Stimulated activated CD8-positive, alpha-beta memory T cell treated with anti-CD3 and anti-CD28 coated beads, Interleukin-15, amount 100 ng/mL, for 4 hours (primary cell): ENCODE measurements at places on chromosomes 2 and 18.

DNA sequence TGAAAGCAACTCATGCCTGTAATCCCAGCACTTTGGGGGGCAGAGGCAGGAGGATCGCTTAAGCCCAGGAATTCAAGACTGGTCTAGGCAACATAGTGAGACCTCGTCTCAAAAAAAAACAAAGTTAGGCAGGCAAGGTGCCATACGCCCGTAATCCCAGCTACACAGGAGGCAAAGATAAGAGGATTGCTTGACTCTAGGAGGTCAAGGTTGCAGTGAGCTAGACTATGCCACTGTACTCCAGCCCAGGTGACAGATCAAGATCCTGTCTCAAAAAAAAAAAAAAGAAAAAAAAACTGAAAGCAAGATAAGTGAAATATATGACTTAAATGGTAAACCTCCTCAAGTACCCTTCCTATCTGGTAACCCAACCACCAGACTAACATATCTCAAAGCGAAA is 59.8 kb downstream of the USP34 start:
- DNase-seq = no peak

DNA sequence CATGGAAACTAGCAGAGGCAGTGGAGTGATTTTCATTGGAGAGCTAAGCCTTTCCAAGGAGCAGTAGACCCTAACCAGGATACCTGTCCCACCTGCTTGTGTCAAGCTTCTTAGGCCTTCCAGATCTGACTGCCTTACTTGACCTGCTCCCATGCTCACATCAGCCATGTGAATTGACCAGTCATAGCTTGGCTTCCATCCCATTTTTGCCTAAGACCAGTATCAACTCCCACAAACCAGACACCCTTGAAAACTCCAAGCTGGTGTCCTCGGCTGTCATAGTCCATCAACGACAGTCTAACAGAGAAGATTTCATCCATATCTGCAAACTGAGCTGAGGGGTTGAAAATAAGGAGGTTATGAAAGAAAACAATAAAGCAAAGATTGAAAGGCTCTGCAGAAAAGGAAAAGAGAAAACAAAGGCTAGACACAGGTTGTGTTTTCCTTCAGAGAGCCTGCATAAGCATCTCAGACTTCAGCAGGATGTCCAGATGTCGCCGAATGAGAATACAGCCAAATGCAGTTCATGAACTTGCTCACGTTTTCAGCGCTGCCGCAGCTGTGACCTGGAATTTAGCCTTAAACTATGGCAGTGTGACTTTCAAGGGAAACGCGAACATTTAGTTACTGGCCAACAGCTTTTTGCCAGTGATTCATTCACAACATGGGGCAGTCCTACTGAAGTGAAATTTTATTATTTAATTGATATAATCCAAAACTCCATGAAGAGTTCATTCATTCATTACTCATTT is 868.1 kb upstream of the ID2 start:
- DNase-seq = no peak

GRCh38 chr2:44801841-44802776 is 139.4 kb upstream of the SIX3 start:
- DNase-seq = no peak

- no peak for DNase-seq
These were observed 12.3 kb upstream of the AGXT start for GRCh38 chr2:240856151-240856980.

GRCh38 chr18:76667603-76668002 is 154.8 kb upstream of the ZNF236 start:
- DNase-seq = no peak

GRCh38 chr18:23301972-23302371 is 151.1 kb upstream of the RIOK3 start:
- no peak for DNase-seq

GRCh38 chr2:84631047-84631446 is 114.7 kb downstream of the DNAH6 start:
- DNase-seq = no peak

DNA sequence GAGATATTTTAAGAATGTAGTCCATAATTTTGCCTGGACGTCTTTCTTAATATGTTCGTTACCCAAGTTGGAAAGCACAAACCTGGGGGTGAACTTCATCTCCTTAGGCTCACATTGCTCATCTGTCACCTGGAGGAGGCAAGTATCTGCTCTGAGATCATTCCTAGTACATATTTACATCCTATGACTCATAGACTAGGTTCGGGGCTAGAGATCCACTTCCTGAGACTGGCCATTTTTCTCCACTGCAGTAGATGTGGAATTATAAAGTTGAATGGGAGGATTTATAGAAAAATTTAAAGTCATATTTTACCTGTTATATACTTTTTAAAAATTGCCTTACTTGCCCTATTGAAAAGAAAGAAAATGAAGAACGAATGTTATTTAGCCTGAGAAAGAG is 77.5 kb upstream of the PROKR1 start:
- no peak for DNase-seq

DNA sequence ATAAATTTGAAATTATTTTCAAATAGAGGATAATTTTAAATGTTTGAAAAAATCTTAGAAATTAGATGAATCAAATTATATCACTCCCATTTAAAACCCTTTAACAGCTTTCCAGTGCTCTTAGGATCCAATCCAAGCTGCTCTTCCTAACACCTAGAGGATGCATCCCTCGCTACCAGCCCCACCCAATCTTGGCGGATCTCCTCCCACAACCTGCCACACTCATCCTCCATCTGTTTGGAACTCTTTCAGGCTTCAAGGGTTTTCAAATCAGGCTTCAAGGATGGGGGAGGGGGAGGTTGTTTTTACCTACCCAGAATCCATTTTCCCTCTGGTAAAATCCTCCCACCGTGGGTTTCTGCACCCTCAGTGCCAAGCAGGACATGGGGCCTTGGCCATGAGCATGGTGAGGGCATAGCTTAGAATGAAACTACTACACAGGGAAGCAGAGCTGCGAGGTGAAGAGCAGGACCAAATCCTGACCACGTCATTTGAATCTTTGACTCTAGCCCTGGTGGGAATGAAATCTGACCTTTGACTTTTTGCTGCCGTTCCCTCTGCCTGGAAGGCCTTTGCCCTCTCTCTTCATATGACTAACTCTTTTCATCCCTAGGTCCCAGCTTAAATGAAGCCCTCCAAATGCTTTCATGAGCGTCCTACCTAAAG is 113.0 kb upstream of the MAPRE2 start:
- DNase-seq = no peak

DNA sequence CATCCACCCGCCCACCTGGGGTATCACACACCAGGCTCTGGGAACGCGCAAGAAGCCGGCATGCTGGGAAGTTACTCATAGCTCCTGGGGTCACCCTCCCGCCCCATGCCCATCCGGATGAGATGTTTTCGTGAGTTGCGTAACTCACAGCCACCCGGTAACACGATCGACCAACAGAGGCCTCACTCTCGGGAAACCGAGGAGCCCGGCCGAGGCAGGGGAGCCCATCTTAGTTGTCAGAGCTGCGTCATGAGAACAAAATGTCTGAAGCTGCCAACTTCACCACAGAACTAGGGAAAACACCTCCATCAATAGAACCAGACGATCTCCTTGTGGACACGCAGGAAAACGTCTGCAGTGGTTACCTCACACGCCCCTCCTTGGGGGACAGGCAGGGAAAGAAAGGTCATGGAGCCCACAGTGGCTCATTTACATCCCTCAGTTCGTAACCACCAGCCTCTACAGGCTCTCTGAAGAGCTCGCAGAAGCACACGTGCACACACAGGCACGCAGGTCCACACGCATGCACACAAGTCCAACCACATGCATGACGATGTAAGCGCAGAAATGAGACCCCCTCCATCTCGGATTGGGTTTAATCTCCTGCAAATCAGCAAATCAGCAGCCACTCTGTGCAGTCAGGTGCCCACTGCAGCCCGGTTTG is 26.2 kb downstream of the ADI1 start:
- DNase-seq = no peak

DNA sequence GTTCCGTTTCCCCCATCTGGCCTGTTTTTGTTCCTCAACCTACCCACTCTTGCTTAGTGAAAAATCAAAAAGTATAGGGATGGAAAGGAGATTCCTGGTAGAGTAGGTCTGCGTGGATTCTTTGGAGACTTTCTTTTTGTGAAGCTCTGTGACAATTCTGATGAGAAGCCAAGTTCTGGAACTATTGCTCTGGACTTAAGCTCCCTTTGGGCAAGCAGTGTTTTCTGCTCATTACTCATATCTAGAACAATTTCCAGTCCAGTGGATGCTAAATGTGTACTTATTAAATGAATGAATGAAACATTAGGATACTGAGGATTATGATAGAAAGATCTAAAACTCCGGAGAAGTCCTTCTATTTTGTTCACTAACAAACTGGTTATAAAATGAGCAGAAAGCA is 76.5 kb downstream of the SOCS6 start:
- DNase-seq = no peak

DNA sequence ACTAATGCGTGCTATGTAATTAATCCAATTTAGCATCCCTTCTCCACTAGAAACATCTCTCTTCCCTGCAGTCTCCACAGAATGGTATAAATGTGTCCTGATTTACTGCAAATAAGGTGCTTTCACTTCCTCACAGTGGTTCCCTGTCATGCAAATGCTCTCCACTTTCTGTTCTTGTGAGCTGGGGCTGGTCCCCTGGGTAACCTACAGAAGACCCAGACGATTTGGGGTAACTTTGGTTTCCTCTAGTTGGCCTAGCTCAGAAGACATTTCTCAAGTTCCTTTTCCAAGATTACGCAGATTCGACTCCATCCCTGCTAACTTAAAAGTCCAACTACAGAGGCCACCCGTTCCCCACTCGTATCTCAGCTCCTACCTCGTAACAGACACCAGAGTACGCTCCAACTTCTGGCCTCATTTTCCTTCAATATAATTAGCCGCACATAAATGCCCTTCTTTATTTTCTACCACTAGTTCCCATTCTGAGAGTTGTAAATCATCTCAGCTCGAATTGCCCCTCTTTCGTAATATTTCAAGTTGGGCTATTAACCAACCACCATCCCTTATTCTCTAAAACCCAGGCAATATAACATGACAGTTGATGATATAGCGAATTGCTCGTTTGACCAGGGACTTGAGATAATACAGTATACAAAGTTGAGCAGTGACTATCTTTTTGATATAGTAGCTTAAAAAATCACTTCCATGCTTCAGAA is 28.8 kb upstream of the NEDD4L start:
- no peak for DNase-seq

- no peak for DNase-seq
These were observed 70.7 kb downstream of the SPOPL start for GRCh38 chr2:138572318-138572717.

DNA sequence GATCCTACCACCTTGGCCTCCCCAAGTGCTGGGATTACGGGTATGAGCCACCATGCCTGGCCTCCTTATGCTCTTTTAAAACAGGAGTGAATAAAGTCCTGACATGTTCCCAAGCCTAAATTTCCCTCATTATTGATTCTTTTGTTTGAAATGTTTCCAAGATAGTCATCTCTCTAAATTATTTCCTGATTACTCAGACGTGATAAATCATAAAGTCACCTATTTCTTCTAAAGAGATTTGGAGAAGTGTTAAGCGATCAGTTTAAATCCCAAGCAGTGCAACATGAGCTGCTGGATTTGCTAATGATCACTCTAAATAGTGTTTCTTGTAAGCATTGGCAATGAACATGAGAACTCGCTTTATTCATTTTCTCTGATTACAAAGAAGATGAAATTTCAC is 51.8 kb downstream of the PMAIP1 start:
- no peak for DNase-seq

GRCh38 chr2:184004948-184005672 is 593.2 kb upstream of the ZNF804A start:
- no peak for DNase-seq

DNA sequence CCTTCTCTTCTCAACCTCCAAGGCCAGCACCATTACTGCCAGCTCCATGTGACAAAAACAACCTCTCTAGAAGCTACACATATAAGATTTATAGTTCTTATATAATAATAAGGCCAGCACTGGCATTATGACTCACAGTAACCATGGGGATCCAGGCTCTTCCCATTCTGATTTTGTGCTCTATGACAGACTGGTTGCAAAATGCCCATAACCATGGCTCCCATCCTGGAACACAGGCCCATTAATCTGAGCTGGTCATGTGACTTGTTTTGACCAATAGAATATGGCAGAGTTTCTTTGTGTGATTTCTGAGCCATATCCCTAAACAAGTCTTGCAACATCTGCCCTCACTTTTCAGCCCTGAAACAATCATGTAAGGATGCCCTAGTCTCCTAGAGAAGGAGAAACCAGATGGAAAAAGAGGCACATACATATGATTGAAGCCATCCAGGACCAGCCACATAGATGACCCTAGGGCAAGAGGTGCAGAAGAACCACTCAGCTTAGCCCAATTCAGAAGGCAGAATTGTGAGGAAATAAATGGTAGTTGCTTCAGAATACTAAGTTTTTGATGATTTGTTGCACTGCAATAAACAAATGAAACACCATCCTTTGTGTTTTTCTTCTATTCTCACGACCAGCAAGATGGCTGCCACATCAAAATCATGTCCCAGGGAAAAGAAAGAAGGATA is 173.9 kb downstream of the SUCLG1 start:
- no peak for DNase-seq

GRCh38 chr18:77359561-77360314 is 110.1 kb downstream of the GALR1 start:
- DNase-seq = no peak

GRCh38 chr2:24496959-24497358 is 5.9 kb downstream of the NCOA1 start:
- no peak for DNase-seq
